ENCODE measurements at places on chromosomes 3 and 15. TPM values are rescaled to one million over a fixed set of nuclear protein-coding genes. Genes with fewer than 3 reads are reported as not detected.
A peak's percentile ranks its signal among the peaks of the same experiment; 100 is the strongest.

DNA sequence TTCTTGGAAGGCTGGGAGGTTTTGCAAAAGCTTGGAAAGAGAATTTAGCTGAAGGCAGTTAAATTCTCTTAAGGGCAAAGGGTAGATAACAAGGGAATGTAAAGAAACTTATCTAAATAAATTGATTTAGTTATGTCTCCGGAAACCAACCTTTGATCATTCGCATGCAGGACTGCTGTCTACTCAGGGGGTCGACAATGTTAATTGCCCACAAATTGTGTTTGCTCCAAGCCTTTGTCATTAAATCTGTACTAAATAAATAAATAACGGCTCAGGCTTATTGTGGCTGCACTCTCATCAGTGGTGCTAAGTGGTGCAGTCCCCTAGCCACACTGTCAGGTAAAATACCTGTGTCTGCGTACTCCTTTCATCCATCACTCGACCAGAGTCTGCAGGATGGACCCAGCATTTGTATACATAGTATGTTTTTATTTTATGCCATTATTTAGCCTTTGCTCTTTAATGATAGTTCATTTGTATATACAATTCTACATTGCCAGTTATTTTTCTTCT is 497.4 kb upstream of the RASGRP1 start:
- peaks cover 2% of the 10 kb centered on the region for H3K36me3 ChIP-seq
- DNase-seq, result no peak
- H3K4me1 ChIP-seq, result no peaks in the 10 kb centered on the region
- no peak overlapping the region for H3K4me3 ChIP-seq
- H3K27me3 ChIP-seq, result no peaks in the 10 kb centered on the region
- H3K27ac ChIP-seq, result no peak overlapping the region

DNA sequence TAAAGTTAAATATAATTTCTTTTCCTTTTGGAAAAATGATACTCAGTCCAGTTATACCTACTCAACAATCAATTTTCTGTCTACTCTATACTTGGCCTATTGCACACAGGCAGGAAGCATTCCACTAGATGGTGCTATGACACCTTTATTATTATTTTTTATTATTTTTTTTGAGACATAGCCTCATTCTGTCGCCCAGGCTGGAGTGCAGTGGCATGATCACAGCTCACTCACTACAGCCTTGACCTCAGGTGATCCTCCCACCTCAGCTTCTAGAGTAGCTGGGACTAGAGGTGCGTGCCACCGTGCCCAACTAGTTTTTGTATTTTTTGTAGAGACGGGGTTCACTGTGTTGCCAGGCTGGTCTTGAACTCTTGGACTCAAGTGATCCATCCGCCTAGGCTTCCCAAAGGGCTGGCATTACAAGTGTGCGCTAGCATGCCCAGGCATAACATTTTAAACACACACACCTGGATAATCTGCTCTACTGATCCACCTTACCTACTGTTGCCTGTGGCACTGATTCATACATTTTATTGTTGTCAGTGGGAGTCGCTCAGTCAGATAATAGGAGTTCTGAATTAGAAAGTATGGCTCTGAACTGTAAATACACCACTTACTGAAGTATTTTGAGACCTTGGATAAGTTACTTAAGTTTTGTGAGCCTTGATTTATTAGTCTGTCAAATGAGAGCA is 56.2 kb downstream of the EIF3J start:
- no peak for DNase-seq
- no peaks in the 10 kb centered on the region for H3K27me3 ChIP-seq
- no peak overlapping the region for H3K27ac ChIP-seq
- peaks cover 14% of the 10 kb centered on the region for H3K4me1 ChIP-seq
- H3K4me3 ChIP-seq, result no peak overlapping the region
- H3K36me3 ChIP-seq, result peaks cover 6% of the 10 kb centered on the region

- H3K4me3 ChIP-seq, result no peak overlapping the region
- peak overlapping the region; percentile 65 for H3K27ac ChIP-seq
- no peak for DNase-seq
- peaks cover 26% of the 10 kb centered on the region for H3K4me1 ChIP-seq
- H3K27me3 ChIP-seq, result no peaks in the 10 kb centered on the region
- H3K36me3 ChIP-seq, result no peaks in the 10 kb centered on the region
Observed at GRCh38 chr3:177554895-177555759, 357.8 kb upstream of the TBL1XR1 start.

GRCh38 chr3:177838766-177839350 is 641.6 kb upstream of the TBL1XR1 start:
- H3K4me3 ChIP-seq, result no peak overlapping the region
- no peak overlapping the region for H3K27ac ChIP-seq
- H3K36me3 ChIP-seq, result peaks cover under 1% of the 10 kb centered on the region

DNA sequence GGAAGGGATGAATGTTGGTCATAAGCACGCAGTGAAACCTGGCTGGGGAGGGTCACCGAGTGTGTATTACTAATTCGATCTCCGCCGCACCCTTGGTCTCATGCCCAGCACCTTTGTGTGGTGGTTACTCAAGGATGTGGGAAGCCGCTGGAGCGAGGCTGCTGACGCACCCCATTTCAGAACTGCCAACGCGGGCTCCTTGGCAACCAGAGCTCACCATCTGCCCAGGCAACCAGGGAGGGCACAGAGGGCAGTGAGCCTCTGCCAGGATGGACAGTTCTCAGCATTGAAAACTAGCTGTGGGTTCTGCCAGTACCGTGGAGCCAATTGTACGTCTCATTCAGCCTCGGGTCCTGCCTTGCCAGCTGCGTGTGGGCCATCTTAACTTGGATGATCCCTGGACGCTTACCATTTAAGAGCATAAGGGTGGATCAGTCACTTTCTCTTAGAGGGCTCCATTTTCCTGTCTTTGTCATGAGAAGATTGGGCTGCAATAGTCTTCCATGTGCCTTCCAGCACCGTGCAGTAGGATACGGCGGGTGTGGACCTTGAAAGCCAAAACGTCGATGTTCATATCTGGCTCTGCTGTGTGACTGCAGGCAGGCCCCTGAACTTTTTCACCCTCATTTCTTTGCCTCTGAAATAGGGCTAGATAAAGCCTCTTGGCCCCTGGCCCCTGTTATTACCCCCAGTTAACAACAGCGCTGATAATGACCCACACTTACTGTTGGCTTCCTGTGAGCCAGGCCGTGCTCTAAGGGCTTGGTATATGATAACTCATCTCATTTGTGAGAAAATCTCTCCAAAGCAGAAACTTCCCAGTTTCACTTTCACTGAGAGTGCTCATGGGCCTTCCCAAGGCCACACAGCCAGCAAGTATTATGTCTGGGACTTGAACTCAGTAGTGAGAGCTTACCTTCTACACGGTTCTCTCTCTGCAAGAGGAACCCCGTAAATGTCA is 238.8 kb downstream of the OPA1 start:
- H3K4me1 ChIP-seq, result peaks cover 4% of the 10 kb centered on the region
- H3K27me3 ChIP-seq, result peaks cover 55% of the 10 kb centered on the region
- H3K27ac ChIP-seq, result no peak overlapping the region
- no peaks in the 10 kb centered on the region for H3K36me3 ChIP-seq
- no peak for DNase-seq

GRCh38 chr3:2452249-2452648 is 353.6 kb downstream of the CNTN4 start:
- DNase-seq, result no peak
- no peaks in the 10 kb centered on the region for H3K36me3 ChIP-seq
- H3K4me3 ChIP-seq, result no peak overlapping the region
- peaks cover 11% of the 10 kb centered on the region for H3K27me3 ChIP-seq

DNA sequence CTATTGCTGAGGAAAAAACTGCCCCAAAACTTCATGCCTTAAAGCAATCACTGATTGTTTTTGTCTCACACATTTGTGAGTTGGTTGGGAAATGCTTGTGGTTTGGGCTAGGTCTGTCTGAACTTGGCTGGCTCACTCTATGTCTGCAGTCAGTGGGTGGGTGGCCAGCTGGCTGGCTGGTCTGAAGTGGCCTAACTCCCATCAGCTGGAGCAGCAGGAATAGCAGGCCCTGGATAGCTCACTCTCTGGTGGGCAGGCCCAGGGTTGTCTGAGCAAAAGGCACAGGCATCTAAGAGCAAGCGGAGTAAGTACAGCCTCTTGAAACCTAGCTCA is 37.7 kb upstream of the PRR20G start:
- H3K4me1 ChIP-seq, result no peaks in the 10 kb centered on the region
- no peak overlapping the region for H3K4me3 ChIP-seq
- H3K36me3 ChIP-seq, result peaks cover 2% of the 10 kb centered on the region
- no peak overlapping the region for H3K27ac ChIP-seq
- peaks cover 5% of the 10 kb centered on the region for H3K27me3 ChIP-seq

The AP3B2 gene
- total RNA-seq, result 0.10 TPM

The FANCD2OS gene
- not detected for total RNA-seq

The FRMD4B gene
- total RNA-seq, result 25.6 TPM

The PLSCR2 gene
- not detected for total RNA-seq

The WDR93 gene
- not detected for total RNA-seq

The LYZL4 gene
- not detected for total RNA-seq

The VGLL4 gene
- total RNA-seq, result 20.2 TPM

All from T-helper 17 cell (primary cell).